CD14-positive monocyte (primary cell): ENCODE measurements at places on chromosomes 1 and 21. TPM values are rescaled to one million over a fixed set of nuclear protein-coding genes. Genes with fewer than 3 reads are reported as not detected.
A peak's percentile ranks its signal among the peaks of the same experiment; 100 is the strongest.

The LRRC39 gene
- polyA plus RNA-seq = 0.43 and 1.6 TPM in 2 replicates

The RGS4 gene
- not detected in 2 replicates for polyA plus RNA-seq

The SHE gene
- polyA plus RNA-seq = not detected

The EPB41 gene
- 18.9 TPM for polyA plus RNA-seq

The BSND gene
- polyA plus RNA-seq = not detected

The NCMAP gene
- polyA plus RNA-seq = not detected in 2 replicates

The KCND3 gene
- polyA plus RNA-seq = 0.03 TPM in 1 of 2 replicates, not detected in the other

The PADI6 gene
- polyA plus RNA-seq = 0.52 and 0.83 TPM in 2 replicates

The ZNF683 gene
- not detected for polyA plus RNA-seq

The FCGR2B gene
- polyA plus RNA-seq = 17.4 and 24.9 TPM in 2 replicates

The DNAJC6 gene
- 0.01 and 0.05 TPM in 2 replicates for polyA plus RNA-seq

- H3K27ac ChIP-seq = no peak overlapping the region
- no peak for DNase-seq
- H3K36me3 ChIP-seq = no peaks in the 10 kb centered on the region
Measured at GRCh38 chr1:234746798-234747196, 136.8 kb upstream of the IRF2BP2 start.

- peak; percentile 6 for DNase-seq
- peak overlapping the region; percentile 91 for H3K4me3 ChIP-seq
- peaks cover 25% of the 10 kb centered on the region for H3K27me3 ChIP-seq
Measured at GRCh38 chr1:65149351-65150107, 1.5 kb downstream of the AK4 start.

DNA sequence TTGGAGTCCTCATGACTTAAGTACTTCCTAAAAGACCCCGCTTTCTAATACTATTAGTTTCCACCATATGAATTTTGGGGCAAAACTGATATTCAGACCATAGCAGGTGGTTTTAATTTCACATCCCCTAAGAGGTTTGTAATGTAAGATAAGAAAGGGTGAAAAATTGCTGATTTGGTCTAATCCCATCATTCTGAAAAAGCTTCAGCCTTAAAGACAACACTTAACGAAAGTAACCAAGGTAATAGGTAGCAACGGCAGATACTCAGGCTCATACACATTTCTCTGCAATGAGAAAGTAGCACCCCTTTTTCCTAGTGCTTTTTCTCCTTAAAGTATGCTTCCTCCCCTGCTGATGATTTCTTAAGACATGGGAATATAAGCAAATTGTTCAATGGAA lies 376.9 kb upstream of the LYPLAL1 start:
- no peaks in the 10 kb centered on the region for H3K27me3 ChIP-seq
- H3K36me3 ChIP-seq = no peaks in the 10 kb centered on the region
- no peak overlapping the region for H3K4me3 ChIP-seq
- DNase-seq = no peak
- H3K4me1 ChIP-seq = no peaks in the 10 kb centered on the region

DNA sequence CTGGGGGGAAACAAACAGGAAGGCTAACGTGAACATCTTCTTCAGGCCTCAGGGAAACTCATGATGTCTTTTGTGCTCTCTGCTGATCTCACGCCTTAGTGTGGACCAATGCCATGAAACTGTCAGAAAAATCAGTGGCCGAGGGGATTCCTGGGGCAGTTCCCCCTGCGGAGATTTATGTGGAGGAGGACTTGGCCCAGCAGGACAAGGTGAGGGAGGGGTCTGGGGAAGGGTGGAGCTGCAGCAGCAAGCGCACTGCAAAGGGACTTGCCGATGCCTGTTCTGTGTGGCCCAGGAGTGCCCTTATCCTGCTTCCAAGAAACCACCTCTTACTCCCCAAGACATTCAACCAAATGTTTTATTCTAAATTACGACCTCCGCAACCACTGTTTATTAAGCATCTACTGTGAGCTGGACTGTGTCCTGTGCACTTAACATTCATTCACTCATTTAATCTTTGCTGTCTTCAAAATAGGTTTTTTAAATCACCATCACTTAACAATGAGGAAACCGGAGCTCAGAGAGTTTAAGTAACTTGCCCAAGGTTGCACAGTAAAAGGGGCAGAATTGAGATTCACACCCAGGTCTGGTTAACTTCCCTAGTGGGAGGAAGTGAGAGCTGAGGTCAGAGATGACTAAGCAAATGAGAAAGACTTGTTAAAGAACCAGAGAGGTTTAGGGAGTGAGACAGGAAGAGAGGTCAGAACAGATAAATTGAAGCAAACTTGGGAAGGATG lies 49.7 kb downstream of the FHAD1 start:
- H3K4me3 ChIP-seq = no peak overlapping the region
- peaks cover 10% of the 10 kb centered on the region for H3K4me1 ChIP-seq
- H3K36me3 ChIP-seq = no peaks in the 10 kb centered on the region
- peak overlapping the region; percentile 36 for H3K27ac ChIP-seq

DNA sequence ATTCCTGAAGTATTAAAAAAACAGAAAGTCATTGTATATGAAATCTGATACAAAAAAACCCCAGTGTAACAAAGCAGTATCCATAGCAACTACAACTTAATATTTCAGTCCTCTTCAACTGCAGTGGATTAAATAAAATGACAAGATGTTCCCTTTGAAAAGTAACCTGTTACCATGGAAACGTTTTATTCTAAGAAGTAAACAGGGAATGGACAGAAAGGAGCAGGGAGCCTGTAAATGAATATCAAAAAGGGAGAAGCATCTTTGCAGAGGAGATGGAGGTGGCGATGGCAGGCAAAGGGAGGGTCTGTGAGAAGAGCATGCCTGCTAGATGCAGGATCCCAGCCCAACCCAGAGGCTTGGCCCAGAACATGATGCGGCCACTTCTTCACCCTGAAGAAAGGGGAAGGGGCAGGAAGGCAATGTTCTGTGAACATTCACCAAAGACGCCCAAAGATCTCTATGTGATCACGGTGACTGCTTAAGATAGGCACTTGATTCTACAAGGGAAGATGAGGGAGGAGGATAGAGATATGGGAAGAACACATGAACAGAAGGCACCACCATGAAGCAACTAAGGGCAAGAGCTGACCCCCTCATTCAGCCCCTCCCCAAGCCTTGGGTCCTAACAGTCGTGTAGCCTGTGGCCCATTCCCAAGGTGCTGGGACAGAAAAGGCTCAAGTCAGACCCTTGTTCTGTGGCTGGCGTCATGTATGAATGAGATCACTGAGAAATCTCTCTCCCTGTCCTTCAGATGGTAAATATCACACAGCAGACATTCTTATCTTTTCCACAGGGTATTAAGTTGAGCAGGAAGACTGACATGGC lies 200.0 kb downstream of the SLC45A1 start:
- H3K4me1 ChIP-seq = peaks cover 10% of the 10 kb centered on the region
- H3K27ac ChIP-seq = no peak overlapping the region
- H3K4me3 ChIP-seq = no peak overlapping the region
- H3K27me3 ChIP-seq = no peaks in the 10 kb centered on the region
- H3K36me3 ChIP-seq = no peaks in the 10 kb centered on the region

DNA sequence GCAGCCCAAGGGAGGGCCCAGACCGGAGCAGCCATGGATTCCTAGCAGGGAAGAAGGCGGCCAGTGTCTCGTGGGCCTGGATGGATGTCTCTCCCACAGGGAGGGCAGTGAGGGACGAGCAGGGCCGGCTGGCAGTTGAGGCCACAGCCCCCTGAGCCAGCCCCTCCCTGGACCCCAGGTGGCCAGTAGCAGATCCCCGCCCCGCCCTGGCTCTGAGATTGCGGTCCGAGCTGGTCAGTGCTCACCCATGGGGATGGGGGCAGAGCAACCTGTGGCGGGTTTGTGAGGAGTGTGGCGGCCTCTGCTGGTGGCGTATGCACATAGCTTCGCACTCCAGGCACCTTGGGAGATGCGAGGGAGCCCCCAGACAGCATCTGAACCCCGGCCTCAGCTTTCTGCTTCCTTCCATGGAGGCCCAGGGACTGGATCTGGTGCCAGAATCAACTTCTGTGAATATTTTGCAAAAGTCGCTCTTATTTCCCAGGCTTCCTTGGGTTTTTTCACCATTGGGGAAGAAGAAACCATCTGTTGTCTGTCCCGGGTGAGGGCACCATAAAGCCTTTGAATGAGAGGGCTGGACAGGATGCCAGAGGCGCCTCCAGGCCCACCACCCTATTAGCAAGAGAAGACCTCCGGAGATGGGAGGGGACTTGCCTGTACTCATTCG lies 8.4 kb upstream of the KCNN3 start:
- H3K27ac ChIP-seq = no peak overlapping the region
- H3K27me3 ChIP-seq = no peaks in the 10 kb centered on the region
- no peak overlapping the region for H3K4me3 ChIP-seq
- H3K36me3 ChIP-seq = no peaks in the 10 kb centered on the region
- H3K4me1 ChIP-seq = no peaks in the 10 kb centered on the region
- DNase-seq = peak; percentile 55

DNA sequence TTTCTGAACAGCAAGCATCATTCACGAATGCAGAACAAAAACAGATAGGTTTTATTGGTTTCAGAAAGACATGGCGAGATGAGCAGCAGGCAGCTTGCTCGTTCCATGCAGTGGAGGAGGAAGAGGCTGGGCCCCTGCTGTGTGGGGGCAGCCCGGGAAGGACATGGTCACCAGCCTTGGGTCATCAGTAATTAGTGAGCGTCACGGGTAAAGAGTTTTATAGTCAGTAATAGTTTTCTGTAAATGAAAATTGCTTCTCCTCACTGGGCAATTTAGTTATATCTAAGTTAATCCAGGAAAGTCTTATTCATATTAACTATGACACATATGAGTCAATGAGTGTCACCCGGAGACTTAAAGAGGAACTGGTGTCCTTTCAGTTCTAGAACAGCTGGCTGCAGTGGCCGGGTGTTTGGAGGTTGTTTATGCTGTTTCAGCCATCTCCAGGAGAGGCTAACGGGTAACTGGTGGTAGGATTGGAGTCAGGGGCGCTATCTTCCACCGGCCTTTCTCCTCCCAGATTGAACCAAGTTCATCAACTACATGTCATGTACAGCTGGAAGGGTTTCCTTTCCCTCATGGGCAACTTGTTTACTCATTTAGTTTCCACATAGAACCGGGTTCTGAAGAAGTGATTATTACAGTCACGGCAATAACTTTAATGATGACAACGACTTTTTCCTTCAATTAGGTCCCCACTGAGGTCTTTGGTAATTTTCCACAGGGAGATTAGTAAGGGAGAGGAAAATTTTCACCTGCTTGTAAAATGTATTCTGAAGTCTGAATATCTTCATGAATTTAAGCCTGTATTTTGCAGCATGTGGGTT lies 34.6 kb upstream of the SLC45A1 start:
- peak; percentile 61 for DNase-seq
- peaks cover 20% of the 10 kb centered on the region for H3K4me1 ChIP-seq
- H3K27ac ChIP-seq = no peak overlapping the region
- no peak overlapping the region for H3K4me3 ChIP-seq
- H3K36me3 ChIP-seq = no peaks in the 10 kb centered on the region

DNA sequence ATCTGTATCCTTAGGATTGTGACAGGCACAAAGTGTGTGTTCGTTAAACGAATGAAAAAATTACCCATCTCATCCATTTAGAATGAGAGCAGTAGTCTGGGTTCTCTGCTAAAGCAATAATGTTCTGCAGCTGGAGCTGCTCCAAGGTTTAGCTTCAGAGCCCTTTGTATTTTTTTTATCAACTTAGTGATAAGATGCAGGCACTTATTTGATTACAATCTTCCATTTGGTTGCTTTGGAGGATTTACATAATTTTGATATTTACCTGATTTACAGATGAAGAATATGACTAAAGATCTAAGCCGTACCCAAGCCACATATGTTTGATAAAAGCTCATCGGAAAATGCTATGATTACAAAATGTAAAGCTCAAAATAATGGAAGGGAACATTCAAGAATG lies 201.2 kb downstream of the KCTD3 start:
- no peak for DNase-seq
- no peak overlapping the region for H3K27ac ChIP-seq
- H3K4me1 ChIP-seq = no peaks in the 10 kb centered on the region
- H3K36me3 ChIP-seq = no peaks in the 10 kb centered on the region
- no peak overlapping the region for H3K4me3 ChIP-seq

DNA sequence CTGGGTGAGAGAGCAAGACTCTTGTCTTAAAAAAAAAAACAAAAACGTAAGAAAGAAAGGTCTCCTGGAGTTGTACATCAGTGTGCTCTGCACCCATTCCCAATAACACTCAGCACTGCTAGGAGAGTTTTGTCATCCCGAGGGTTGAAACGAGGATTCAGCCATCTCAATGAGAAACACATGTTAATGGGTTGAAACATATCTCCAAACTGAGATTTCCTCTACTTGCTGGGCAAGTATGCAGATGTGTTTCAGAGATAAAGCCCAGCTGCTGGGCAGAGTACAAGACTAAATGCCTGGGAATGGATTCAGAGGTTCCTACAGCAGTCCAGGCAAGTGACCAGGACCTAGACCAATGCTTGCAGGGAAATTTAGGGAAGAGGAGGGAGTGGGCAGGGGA lies 2.6 kb upstream of the MFN2 start:
- H3K4me1 ChIP-seq = peaks cover 40% of the 10 kb centered on the region
- peaks cover 27% of the 10 kb centered on the region for H3K36me3 ChIP-seq
- H3K4me3 ChIP-seq = no peak overlapping the region
- no peaks in the 10 kb centered on the region for H3K27me3 ChIP-seq
- no peak overlapping the region for H3K27ac ChIP-seq

- peak overlapping the region; percentile 93 for H3K27ac ChIP-seq
- peak overlapping the region; percentile 95 for H3K4me3 ChIP-seq
- no peaks in the 10 kb centered on the region for H3K27me3 ChIP-seq
- H3K36me3 ChIP-seq = peaks cover 41% of the 10 kb centered on the region
Measured at GRCh38 chr1:206558794-206559671, 51.7 kb downstream of the RASSF5 start.

DNA sequence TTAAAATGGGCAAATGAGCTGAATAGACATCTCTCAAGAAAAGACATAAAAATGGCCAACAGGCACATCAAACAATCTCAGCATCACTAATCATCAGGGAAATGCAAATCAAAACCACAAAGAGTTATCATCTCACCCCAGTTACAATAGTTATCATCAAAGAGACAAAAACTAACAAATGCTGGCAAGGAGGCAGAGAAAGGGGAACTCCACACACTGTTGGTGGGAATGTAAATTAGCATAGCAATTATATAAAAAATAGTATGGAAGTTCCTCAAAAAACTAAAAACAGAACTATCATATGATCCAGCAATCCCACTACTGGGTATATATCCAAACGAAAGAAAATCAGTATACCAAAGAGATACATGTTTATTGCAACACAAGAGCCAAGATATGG lies 68.7 kb downstream of the DENND1B start:
- no peaks in the 10 kb centered on the region for H3K36me3 ChIP-seq
- no peak overlapping the region for H3K4me3 ChIP-seq
- H3K4me1 ChIP-seq = no peaks in the 10 kb centered on the region

DNA sequence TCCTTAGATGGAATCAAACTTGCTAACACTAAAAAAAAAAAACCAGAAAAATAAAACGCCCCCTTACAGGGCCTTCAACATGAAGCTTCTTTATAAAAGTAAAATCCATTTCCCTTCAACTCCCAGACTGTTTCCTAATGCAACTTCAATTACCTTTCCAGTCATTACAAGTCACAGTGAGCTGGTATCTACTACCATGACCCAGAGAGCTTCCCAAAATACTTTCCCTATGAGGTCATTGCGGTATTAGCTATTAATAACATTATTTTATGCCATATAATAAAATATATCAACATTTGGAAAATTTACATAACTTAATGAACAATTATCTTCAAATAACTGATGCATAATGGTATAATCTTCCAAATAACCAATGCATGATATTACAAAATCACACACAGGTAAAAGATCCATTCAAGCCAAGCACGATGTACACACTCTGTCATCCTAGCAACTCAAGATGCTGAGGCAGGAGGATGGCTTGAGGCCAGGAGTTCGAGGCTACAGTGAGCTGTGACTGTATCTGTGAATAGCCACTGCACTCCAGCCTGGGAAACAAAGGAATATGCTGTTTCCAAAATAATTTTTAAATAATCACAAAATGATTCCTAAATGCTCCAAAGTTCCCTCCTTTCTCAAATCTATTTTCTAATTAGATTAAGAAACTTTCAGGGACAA lies 24.1 kb downstream of the EIF4G3 start:
- H3K4me1 ChIP-seq = peaks cover 16% of the 10 kb centered on the region
- DNase-seq = no peak
- H3K4me3 ChIP-seq = no peak overlapping the region
- peaks cover 36% of the 10 kb centered on the region for H3K36me3 ChIP-seq
- H3K27me3 ChIP-seq = no peaks in the 10 kb centered on the region
